ENCODE measurements at places on chromosomes 13 and 19. TPM values are rescaled to one million over a fixed set of nuclear protein-coding genes. Genes with fewer than 3 reads are reported as not detected.

DNA sequence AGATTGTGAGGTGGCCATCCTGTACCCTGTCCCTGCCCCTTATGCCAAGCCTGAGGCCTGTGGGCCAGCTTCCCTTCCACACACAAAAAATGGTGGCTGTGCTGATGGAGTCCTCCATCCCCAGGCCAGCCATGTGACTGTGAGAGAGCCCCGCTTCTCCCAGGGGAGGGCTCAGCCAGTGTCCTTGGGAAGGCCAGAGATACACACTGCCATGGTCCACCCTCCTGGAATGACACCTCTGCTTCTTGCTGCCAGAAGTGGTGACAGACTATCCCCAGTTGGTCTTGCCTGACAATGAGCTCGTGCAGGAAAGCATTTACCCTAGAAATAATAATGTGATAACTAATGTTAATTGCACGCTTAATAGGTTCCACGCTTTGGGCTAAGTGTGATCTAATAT, 38.0 kb downstream of the FAM124A start:
- no peak for DNase-seq

DNA sequence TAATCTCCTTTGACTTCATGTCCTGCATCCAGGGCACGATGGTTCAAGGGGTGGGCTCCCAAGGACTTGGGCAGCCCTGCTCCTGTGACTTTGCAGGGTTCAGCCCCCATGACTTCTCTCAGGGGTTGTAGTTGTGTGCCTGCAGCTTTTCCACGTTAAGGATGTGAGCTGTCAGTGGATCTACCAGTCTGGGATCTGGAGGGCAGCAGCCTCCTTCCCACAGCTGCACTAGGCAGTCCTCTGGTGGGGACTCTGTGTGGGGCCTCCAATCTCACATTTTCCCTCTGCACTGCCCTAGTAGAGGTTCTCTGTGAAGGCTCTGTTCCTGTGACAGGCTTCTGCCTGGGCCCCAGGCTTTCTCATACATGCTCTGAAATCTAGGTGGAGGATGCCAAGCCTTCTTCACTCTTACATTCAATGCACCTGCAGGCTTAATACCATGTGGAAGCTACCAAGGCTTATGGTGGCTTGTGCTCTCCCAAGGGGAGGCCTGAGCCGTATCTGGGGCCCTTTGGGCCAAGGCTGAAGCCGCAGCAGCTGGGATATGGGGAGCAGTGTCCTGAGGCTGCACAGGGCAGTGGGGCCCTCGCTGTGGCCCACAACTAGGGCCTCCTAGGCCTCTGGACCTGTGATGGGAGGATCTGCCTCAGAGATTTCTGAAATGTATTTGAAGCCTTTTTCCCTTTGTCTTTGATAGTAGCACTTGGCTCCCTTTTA, 39.3 kb upstream of the ERICH6B start:
- no peak for DNase-seq

The TJP3 gene
- 93.1 TPM for polyA plus RNA-seq

The SCN1B gene
- 6.1 TPM for polyA plus RNA-seq

The OSCAR gene
- not detected for polyA plus RNA-seq

Measured in stomach (tissue), 19 donors.